ENCODE measurements at places on chromosomes 1 and 21.

DNA sequence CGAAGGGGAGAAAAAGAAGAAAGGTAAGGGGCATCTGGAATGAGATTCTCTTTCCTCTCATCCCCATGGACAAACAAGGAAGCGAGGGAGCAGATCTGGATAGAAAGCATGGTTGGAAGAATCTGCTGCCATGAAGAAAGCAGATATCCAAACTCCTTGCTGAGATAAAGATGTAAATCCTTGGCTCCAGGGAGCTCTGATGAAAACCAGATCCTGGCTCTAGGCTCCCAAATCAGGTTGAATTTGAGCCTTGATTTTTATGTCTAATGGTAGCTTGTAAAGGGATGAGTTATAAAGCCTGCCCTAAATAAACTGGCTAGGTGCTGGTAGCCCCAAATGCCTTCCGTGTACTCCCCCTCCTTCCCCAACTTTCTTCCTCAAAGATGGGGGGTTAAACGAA is 64.1 kb upstream of the LAX1 start:
- DNase-seq = no peak

DNA sequence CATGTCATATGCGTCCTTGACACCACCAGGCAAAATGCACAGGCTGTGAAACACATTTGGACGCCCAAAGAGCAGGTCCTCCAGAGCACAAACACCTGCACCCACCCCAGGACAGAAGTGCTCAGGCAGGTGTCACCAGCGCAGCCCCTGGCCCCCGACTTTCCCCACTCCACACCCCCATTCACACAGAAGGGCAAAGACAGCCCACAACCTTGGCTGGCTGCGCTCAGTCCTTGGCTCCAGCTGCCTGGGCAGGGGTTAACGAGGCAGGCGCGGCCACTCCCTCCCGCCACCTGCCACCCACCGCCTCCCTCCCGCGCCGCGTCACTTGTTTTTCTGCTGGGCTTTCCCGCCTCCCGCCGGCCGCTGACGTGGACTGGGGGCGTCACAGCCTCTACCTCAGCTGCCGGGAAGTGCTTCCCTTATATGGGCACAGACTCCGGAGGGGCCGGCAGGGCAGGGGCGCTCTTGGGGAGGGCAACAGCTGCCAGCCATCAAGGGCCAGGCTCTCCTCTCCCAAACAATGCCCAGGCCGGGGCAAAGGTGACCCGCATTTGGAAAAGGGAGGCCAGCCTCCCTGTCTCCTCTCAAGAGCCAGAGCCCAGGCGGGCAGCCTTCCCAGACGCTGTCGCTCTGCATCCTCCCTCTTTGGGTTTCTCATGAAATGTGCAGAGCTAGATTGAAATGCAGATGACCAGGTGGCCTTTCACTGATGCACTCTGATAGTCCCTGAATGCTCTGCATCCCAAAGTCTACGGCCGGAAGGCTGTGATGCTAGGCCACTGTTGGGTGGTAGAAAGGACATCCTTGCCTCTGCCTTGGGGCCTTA is 14.8 kb upstream of the BTG2 start:
- peak; percentile 98 for DNase-seq

DNA sequence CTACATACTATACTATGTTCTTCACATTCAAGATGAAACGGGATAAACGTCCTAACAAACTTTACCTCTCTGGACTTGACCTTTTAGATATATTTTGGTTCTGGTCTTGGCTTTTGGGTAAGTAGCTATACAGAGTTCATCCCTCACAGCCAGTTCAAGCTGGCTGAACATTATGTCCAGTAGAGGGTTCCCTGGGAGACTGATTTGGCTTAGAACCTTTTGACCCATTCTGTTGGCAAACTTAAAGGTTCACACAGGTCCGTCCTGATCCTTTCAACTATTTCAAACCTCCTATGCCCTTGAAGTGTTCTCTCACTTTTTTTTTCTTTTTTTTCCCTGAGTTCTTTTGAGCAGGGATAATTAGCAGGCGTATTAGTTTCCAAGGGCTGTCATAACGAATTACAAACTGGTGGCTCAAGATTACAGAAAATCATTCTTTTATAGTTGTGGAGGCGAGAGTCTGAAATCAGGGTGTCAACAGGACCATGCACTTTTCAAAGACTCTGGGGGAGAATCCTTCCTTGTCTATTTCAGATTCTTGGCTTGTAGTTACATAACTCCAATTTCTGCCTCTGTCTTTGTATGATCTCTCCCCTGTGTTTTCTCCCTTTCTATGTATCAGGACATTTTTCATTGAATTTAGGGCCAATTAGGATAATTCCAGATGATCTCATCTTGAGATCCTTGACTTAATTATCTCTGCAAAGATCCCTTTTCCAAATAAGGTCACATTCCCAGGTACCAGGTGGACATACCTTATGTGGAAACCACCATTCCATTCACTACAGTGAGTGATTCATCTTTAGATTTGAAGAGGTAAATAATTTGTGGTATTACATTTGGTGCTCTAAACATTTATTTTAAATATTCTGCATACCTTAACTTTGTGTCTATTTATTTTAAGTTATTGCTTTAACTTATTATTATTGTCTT is 257.4 kb upstream of the USP25 start:
- no peak for DNase-seq

GRCh38 chr1:201016943-201017827 is 6.3 kb downstream of the KIF21B start:
- DNase-seq = no peak

GRCh38 chr1:163381487-163382184 is 59.9 kb downstream of the NUF2 start:
- no peak for DNase-seq

DNA sequence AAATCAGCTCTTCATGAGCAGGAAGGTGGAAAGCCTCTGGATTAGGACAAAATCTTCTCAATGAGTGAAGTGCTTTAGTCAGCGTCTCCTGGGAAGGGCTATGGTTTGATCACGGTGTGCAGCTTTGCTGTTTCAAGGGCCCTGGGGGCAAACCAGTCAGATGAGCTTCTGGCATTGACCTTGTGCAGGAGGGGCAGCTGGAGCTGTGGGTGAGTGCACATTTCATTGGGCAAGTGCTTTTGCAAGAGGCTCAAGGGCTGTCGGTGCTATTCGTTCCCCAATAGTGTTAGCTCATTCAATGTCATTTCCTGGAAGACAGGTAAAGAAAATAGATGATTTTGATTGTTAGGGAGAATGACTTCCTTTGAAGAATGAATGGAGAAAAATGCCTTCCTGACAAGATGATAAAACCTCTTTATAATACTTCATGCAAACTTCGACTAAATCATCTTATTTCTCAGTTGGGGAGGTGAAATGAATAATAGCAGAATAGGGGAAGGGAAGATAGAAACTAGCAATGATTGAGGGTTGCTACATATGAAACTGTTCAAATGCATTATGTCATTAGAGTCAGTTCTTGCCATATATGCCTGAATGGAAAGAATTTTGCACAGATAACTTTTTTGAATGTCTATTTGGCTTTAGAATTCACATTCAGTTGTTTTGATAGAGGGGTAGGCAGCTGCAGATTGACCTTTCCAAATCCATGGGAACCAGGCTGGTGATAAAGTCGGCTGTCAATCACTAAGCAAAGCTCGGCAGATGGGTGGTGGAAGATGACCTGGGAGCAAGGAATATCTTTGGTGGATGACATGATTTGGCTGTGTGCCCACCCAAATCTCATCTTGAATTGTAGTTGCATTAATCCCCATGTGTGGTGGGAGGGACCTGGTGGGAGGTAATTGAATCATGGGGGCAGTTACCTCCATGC is 12.9 kb upstream of the DISC1 start:
- DNase-seq = no peak

DNA sequence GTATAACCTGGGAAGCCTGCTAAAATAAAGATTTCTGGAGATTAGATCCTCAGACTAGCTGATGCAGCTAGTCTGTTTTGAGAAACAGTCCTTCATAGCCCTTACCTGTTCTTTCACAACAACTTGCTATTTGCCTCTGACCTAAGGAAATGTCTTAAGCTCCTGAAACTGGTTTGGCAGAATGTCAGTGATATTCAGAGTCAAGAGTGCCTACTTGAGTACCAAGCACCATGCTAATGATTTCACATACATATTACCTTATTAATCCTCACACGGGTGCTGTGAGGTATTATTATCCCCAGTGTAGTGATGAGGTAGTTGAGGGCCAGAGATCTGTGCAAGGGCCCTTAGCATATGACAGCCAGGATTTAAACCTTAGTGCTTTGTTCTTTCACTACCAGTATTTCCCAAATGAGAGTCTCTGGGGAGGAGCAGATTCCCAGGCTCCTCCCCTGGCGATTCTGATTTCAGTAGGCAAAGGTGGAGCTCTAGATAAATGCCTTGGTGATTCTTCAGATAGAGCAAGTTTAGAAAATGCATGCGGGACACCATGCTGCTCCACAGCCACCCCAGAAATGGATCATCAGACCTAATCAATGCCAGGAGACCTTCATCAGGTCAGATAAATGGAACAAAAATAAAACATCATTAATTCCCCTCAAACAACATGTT is 47.4 kb upstream of the WNT2B start:
- peak; percentile 42 for DNase-seq

DNA sequence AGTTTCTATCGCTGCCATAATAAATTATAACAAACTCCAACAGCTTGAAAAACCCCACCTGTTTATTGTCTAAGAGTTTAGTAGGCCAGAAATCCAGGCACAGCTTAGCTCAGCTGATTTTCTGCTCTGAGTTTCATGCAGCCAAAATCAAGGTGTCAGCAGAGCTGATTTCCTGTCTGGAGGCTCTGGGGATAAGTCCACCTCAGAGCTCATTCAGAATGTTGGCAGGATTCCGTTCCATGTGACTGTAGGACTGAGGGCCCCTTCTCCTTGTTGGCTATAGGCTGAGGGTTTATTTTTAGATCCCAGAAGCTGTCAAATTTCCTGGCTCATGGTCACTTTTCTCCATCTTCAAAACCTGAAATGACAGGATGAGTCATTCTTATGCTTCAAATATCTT is 91.6 kb upstream of the CHODL start:
- DNase-seq = no peak

DNA sequence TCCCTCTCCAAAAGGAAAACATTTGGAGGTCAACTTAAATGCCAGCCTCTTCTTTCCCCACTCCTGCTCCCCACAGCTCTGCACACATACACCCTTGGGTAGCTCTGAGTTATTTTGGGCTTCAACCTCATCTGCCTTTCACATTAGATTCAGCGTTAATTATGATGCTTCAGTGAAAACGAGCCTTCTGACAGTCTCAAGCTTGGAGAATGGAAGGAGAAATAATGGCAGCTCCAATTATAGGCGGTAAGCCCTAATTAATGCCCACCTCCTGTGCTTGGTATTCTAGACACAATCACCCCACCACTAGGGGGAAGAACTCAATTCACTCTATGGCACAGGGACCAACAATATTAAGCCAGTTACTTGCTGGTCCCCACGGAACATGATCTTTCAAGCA is 397.9 kb downstream of the BRINP2 start:
- DNase-seq = no peak

DNA sequence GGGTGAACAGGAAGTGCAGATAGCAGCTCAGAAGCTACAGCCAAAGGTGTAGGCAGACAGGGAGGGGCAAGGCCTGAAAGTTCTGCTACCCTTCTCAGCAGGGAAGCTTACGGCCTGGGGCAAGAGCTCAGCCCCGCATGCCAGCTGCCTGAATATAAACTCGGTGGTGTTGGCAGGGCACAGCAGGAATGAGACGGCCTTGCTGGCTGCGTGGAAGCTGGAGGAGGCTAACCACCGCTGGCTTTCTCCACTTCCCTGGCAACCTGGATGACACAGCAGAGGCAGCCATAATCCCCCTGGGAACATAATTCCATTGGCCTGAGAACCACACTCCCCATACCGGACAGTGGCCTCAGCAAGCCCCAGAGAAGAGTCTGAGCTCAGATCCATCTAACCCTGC is 81.9 kb upstream of the PRRC2C start:
- no peak for DNase-seq

GRCh38 chr1:212752934-212753497 is 38.6 kb downstream of the NSL1 start:
- DNase-seq = no peak

- DNase-seq = no peak
These were observed 9.5 kb upstream of the A3GALT2 start for GRCh38 chr1:33330361-33330890.

- DNase-seq = no peak
These were observed 76.6 kb downstream of the TMEM200B start for GRCh38 chr1:29047142-29047541.

DNA sequence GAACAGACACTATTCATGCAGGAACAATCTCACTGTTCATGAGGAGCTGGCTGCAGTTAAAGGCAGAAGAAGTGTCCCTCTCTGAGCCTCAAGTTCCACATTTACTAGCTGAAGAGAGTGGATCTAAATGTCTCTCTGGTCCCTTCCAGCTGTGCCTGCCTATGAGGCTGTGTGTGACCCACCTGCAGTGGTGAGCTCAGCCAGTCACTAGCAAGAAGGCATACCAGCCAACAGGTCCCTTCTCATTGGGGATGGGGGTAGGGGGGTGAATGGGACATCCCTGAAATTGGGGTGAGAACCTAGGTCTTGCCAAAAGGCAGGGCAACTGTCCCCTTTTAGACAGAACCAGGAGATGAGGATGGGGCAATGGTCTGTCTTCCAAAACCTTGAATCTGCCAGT is 13.6 kb downstream of the RD3 start:
- no peak for DNase-seq

- DNase-seq = no peak
These were observed 40.6 kb downstream of the PTP4A2 start for GRCh38 chr1:31897526-31898100.

DNA sequence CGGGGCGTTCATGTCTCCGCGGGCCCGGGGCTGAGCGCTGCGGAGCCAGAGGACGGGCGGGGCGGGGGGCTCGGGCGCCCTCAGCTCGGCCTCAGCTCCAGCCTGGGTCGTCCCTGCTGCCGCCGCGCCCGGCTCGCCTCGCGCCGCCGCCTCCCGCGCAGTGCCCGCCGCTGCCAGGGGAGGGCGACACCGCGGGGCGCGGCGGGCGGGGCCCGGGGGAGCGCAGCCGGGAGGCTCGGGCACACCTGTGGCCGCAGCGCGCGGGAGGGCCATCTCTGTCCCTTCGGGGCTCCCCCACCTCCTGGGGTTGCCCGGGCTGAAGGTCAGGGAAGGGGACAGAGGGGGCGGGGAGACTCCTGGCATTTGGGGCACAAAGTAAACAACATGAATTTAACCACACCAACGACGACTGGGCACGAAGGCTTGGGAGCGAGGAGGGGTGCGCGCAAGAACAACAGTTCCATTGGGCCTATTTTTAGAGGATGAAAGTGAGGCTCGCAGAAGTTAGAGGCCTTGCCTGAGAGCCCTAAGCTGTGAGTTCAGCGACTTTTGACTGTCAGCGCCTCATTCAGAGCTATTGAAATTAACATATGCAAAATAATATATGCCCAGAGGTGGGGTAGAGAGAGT is at the start of gene FAM131C:
Gene FAM131C (minus strand): TSS at position 162 of the 630 bp plus-strand sequence. CDS start 209 bp downstream, outside the sequence.
- peak; percentile 28 for DNase-seq

DNA sequence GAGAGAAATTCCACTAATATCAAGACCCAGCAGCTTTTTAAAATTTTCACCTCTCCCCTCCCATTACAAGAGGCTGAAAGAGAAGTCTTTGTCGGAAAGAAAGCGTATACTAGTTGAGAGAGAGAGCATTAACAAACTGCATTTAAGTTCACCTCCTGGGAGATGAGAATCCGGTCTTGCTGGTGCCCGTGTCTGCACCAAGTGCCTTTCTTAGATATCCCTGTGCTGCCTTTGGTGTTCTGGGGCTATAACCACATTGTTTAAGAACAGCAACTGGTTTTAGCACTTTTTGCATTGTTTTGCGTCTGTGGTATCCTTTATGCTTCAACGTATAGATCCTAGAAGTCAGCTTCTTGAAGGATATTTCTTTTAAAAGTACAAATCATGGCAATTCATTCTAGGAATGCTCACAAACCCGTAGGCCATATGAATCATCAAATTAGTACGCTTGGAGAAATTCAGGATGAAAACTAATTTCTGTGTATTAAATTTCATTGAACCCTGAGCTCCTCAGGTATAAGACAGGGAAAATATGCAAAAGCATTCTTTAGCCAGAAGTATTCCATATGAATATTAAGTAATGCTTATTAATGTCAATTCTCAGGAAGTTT is 3.4 kb upstream of the RPE65 start:
- no peak for DNase-seq
